ENCODE measurements at places on chromosomes 4 and X. TPM values are rescaled to one million over a fixed set of nuclear protein-coding genes. Genes with fewer than 3 reads are reported as not detected.

PRDM5 gene
- 4.1 TPM for total RNA-seq

DKK2 gene
- total RNA-seq, result under 0.01 TPM

FHDC1 gene
- 2.3 TPM for total RNA-seq

EPHA5 gene
- total RNA-seq, result under 0.01 TPM

STS gene
- 0.64 TPM for total RNA-seq

GUCY1A1 gene
- 0.64 TPM for total RNA-seq

RUFY3 gene
- 43.7 TPM for total RNA-seq
